ENCODE measurements at places on chromosomes 1 and 21.

DNA sequence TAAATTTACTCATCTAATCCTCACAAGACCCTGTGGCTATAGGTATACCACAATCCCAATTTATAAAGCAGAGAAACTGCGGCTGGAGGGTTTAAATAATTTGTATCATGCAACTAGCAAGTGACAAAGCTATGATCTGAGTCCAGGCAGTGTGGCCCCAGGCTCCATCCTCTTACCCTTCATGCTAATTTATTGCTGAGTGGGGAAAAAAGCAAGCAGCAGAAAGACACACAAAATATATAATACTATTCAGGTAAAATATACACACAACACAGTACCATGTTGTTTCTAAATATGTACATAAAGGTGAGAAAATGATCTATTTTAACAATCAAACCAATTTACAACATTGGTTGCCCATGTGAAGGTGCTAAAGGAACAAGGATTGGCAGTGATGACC, 17.3 kb upstream of the LORICRIN start:
- DNase-seq = no peak

DNA sequence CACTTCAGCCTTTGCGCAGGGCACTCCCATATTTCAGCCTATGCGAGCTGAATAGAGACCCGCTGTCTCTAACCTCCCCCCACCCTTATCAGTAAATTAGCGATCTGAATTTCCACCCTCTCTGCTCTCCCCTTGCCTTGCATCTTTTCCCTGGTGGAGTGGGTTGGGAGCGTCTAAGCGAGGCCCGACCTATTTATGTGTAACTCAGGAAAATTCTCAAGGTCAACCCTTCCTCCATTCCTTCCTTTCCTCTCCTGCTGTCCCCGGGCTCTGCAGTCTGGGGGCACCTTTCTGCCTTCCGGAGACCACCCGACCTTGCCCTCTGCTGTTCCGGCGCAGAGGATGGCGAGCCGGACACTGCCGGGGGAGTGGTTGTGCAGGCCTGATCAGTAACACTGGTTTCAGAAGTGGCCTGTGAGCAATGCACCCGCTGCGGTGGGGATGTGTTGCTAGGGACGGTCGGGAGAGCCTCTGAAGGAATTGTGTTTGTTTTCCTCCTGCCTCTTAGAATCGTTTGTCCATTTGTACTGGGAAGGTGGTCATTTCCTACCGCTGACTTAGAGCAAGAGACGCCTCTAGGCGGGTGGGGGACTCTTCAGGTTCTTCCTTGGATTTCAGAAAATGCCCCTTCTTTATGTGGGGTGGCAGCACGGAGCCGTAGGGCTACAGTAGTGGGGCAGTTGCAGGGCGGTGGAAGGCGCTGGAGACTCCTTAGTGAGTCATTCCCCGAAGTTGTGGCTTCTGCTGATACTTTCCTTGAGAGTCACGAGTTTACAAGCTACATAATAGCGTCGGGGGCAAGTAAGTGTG, 513 bp downstream of the MGST3 start:
- no peak for DNase-seq

GRCh38 chr1:60547821-60548220, 474.3 kb upstream of the C1orf87 start:
- DNase-seq = no peak

DNA sequence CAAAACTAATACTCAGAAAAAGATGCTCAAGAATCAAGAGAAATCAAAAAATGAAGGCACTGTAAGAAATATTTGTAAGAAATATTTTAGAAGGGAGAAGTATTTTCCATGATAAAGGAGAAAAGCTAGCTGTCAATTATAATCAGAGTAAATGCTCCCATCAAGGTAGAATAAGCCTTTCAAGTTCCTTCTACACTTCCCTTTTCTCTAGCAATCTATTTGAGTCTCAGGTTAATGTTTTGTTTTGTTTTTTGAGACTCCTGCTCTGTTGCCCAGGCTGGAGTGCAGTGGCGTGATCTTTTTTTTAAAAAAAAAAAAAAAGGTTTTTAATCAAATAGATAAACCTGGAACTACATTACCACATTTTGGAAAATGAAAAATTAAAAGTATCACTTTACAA, 33.3 kb downstream of the PUM1 start:
- DNase-seq = no peak

DNA sequence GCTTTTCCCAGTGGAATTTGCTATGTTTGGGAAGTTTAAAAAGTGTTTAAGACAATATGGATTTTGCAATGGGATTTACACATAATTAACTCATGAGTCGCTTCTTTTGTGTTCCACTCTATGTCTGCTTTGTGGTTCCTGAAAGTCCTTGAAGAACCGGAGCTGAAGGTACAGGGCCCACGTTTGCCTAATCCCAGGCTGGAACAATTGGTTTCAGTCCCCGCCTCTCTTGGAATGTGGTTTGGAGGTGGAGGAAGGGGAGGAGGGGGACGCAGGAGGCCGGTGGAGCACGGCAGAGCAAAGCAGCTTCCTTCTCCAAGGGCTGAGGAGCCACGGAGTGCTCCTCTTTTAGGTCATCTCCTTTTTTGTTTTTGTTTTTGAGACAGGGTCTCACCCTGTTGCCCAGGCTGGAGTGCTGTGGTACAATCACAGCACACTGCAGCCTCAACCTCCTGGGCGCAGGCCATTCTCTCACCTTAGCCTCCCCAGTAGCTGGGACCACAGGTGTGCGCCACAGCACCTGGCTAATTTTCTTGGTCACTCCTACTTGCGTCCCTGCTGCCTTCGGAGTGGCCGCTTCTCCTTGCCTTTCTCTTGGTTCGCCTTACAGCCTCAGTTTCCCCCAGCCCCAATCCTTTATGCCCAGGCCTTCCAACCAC, 129.5 kb upstream of the ERRFI1 start:
- DNase-seq = no peak

GRCh38 chr1:59101518-59101917, 195.4 kb upstream of the FGGY start:
- DNase-seq = no peak

GRCh38 chr21:35332841-35333426, 283.8 kb upstream of the RUNX1 start:
- DNase-seq = no peak

- DNase-seq = no peak
Measured at GRCh38 chr1:2275796-2276536, 47.8 kb downstream of the SKI start.

- DNase-seq = no peak
Measured at GRCh38 chr21:41817877-41818855, 51.3 kb upstream of the RIPK4 start.

GRCh38 chr1:205983925-205984725, 19.1 kb downstream of the RAB7B start:
- DNase-seq = peak; percentile 16

GRCh38 chr1:117932576-117932975, 3.0 kb downstream of the WDR3 start:
- DNase-seq = no peak

DNA sequence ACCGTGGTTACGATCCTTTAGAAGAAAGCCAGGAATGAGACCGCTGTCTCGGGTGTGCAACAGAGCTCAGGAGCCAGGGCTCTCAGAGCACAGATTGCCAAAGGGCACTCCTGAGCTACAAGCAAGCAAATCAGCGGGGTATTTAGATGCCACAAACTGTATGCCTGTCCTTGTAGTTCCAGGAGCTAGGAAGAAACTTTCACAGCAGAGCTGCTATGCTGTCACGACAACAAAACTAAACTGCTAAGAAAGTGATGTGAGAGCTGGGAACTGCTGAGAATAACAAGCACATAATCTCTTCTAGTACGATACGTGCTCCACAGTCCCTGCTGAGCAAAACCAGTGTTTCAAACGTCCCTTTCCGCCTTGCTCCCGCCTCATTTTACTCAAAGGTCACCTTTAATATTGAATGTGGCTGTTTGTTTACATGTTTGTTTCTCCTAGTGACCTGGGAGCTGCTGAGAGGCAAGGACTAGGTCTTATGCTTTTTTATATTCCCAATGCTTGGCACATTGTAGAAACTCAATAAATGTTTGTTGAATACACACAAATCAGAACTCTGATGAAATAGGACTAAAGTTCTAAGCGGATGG, 14.7 kb downstream of the GREM2 start:
- no peak for DNase-seq

- no peak for DNase-seq
Measured at GRCh38 chr1:56432166-56432971, 147.0 kb downstream of the PLPP3 start.

DNA sequence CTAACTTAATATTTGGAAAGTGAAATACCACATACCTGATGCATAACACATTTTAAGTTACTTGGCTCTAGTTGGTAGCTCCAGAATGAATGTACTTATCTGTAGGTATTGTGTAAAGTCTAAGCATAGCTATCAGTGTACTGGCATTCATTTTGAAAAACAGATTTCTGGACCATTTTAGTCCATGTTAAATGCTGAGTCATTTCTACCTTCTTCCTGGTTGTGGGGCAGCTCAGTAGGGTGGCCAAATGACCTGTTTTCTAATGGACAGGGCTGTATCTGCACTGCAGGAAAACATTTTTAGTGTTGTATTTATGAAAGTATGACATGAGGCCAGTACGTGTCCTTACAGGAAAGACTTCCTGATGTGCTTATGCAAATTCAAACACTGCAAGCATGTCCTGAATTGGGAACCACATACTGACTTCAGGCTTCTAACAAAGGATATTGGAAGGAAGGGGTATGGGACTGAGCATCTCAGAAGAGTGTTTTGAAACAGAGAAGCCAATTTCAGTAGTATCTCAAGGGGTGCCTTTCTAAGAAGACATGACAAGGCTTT, 300.3 kb upstream of the B3GALT2 start:
- no peak for DNase-seq

GRCh38 chr1:217188280-217189237, 442.3 kb downstream of the GPATCH2 start:
- DNase-seq = no peak

DNA sequence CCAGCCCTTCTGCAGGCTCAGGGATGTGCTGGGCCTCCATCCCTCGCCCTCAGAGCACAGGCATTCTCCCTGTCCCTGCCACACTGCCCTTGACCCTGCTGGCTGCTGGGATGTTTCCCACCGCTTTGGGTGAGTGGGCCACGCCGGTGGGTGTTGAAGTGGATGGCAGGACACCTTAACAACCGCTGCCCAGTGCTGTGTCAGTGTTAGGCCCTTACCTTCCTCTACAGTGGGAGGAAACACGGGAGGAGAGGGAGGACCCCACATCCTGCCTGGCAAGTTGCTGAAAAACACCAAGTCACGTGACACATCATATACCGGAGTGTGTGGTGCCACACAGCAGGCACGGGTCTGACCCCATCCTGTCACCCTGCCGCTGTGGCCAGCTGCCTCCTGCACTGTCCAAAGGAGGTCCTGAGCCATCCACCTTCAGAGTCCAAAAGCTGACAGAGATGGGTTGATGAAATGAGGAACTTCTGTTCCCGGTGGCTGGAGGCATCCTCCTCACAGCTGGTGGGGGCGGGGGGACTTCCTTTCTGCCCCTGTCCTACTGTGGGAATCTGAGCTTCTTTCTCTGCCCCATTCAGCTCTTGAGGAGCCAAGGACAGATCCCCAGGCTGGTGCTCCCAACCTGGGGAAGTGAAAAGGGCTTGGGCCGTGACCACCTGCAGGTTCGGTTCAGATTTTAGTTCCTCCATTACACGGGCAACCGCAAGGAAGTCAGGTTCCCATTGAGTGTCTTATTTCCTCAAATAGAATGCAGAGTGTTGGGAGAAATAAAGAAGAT, 3.2 kb upstream of the THEMIS2 start:
- DNase-seq = no peak

DNA sequence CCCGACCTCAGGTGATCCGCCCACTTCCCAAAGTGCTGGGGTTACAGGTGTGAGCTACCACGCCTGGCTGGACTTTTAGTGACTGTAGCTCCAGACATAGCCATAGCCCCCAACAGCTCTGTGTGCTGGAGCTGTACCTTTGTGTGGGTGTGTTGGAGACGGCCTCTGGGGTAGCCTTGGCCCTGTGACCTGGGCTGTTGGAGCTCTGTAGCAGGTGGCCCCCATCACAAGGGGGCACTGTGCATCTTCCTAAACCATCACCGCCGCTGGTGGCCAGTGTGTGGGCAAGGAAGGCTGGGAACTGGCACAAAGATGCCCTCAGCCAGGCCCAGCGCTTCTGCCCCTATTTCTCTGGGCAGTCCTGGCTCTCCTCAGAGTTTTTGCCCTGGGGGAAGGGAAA, 38.4 kb upstream of the FOXO6 start:
- DNase-seq = peak; percentile 61

DNA sequence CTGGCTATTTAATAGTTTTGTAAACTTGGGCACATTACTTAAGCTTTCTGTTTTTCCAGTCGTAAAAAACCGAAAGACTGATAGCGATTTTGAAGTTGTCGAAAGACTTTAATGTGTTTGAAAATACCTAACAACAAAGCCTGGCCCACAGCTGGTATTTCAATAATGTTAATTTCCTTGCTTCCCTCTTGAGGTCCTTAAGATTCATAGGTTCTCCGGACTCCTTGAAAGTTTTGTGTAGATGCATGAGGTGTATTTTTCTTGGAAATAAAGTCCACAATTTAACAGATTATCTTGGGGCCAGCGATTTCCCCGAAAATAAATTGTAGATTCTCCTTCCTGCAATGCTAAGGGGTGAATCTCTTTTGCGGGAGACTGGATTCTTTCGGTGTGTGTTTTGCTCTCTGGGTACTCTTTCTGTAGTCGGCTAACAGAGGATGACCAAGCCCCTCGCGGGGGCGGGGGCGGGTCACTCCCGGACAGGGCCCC, 735 bp upstream of the YTHDF2 start:
- no peak for DNase-seq

- DNase-seq = no peak
Measured at GRCh38 chr1:239388159-239388485, 1.8 kb downstream of the CHRM3 start.

DNA sequence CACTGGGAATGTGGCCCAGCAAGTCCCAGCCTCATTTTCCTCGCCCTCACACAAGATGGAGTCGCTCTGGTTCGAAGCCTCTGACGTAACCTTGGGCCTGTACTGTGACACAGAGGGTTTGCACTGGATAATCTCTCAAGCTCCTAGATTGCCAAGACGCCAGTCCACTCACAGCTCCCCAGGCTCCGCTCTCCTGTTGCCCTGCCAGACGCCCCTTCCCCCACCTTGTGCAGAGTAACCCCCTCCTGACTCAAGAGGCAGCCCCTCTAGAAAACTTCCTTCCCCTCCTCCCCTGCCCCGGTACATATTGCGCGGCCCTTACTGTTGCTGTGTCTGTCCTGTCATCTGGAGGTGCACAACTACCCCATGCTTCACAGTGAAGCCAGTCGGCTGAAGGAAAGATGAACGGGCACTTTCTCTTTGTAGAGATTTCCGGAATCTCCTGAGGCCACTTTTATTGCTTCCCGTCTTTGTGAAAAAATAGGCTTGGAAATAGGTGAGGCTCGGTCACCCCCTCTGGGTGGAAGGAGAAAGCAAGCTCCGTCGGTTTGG, 981 bp upstream of the KIAA1614 start:
- DNase-seq = no peak

DNA sequence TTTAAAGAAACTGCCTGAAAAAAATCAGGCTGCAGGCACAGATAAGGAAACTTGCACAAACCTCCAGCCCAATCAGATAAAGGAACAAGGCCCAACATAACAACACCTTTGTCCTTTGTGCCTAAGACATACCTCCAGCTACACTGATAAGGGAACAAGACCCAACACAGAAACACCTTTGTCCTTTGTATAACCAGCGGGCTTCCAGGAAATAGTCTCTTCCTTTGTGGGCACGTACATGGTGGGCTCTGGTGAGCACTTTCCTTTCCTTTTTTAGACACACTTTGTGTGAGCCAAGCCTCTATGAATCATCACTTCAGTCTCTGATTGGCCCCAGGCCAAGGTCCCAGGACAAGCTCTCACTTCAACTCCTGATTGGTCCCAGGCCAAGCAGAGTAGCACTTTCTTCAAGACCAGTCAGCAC, 23.6 kb downstream of the ZNF670 start:
- DNase-seq = no peak

Data from NCI-H774 (cell line).